ENCODE measurements at places on chromosomes 13 and 19.
A peak's percentile ranks its signal among the peaks of the same experiment; 100 is the strongest.

DNA sequence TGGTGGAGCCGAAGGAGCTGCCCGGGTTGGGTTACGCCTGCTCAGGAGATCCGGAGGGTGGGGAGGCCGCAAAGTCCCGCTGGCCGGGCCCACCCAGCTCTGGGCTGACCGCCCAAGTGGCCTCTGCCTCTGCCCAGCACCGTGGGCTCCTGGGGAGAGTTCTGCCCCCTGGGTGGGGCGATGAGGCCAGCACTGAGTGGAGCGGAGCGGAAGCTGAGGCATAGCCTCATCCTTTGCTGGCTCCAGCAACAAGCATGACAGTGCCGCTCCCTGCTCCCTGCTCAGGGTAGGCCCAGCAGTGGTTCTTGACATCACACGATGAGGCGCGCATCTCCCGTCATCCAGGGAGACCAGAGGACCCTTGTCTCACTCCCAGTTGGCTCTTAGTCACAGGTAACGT lies 22.5 kb downstream of the CCDC8 start:
- peak; percentile 46 for DNase-seq

DNA sequence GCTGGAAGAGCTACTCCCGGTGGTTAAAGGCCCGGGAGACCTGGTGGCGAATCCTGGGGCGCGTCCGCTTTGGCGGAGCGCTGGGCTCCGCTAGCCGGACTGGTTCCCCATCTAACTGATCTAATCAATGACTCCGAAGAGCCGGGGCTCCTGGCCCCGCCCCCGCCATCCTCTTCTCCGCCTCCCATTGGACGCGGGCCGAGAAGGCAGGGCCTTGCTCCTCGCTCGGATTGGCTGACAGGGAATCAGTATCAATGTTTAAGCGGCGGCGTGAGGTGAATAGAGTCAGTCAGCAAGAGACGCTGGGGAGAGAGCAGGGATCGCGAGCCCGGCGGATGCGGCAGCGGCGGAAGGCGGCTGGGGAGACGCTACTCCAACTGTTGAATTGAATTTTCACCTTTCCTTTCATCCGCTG lies 1.7 kb upstream of the PCDH17 start:
- peak; percentile 64 for DNase-seq

GRCh38 chr13:43874504-43875092 lies 4.9 kb downstream of the CCDC122 start:
- peak; percentile 45 for DNase-seq

- peak; percentile 83 for DNase-seq
Measured at GRCh38 chr13:41707194-41707821, 250.0 kb downstream of the RGCC start.

DNA sequence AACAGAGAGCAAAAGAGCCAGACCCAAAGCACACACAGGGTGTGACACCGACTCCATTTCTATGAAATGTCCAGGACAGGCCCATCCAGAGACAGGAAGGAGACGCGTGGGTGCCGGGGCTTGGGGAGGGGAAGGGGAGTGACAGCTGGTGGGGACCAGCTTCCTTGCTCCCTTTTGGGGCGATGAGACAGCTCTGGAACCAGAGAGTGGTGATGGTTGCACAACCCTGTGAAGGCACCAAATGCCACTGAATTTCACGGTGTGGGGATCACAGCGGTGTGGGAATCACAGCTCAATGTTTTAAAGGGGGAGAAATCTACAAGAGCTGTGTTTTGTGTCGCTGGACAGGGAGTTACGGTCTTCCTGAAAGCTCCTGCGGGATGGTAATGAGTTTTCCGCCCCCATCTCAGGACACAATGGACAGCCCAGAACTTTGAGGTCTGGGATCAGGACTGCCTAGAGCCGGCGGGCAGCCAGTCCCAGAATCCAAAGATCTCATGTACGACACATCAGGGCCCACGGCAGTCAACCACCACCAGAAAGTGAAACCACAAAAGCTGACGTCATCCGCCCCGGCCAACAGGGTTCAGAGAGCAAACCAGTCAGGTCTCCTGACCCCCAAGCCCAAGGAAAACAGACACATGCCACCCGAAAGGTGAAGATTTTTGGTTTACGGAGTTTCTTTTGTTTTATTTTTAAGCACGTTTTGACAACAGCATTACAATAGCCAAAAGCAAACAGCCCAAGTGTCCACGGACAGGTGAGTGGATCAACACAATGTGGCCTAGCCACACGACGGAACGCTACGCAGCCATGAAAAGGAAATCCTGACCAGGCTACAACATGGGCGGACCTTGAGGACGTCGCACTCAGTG lies 7.3 kb downstream of the SGTA start:
- peak; percentile 30 for DNase-seq

- DNase-seq: peak; percentile 16
Measured at GRCh38 chr19:13689085-13689484, 75.2 kb upstream of the MRI1 start.

DNA sequence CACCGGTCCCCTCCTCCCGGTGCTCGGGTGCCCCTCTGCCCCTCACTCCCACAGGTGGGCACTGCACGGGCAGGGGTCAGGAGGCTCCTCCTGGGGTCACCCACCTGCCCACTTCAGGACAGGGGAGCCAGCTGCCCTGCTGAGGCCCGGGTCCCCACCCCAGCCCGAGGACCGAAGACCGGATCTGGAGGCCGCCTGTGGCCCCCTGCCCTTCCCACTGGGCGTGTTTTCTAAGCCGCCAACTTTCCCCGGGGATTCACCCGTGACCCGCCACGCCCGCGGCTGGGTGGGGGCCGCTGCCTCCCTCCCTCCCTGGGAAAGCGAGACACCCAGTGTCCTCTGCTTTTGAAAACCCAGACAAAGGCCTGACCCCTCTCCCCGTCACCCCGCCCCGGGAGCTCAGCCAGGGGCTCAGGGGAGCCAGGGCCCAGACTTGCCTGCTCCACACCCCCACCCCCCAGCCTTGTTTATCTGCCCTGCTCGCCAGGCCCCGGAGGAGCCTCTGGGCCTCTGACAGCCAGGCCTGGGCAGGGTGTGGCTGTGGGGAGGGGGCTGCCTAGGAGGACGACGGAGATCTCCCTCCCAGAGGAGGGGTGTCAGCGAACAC lies 1.3 kb downstream of the PALM start:
- DNase-seq: no peak

DNA sequence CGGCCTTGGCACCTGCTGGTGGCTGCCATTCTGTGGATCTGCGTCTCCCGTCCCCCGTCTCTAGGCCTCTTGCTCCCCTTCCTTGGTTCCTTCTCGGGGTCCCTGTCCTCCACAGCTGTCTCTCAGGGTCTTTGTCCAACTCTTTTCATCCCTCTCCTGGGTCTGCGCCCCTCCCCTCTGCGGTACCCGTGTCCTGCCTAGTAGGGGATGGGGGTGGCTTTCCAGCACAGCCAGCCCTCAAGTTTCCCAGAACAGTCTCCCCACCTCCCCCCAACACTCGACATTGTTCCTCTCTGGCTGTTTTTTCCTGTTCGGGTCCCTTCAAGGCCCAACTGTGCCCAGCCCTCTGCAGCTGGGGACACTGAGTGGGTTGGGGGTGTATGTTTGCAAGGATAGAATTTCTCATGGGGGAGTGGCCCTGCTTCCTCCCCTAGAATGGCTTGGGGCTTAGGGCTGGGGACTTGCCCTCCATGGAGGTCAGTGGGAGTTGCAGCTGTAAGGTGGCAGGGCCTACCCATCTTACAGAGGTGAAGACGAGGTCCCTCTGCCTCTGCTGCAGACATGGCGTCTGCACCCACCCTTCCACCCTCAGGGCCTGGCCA lies 762 bp upstream of the ADM5 start:
- no peak for DNase-seq

DNA sequence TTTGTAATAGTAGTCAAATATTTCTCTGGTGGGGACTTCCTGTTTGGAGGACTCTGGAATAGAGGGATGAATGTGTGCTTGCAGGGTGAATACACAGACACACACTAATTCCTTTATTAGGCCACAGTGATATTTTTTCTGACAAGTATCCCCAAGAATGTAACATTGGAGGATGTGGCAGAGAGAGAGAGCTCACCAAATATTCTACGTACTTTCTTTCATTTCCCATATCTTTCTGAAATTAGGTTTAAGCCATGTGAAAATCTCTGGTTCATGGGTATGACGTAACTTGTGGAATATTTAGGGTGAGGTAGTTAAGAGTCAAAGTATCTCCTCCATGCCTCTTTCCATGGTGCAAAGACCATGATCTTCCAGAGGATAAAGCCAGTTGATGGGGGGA lies 463.4 kb downstream of the DIAPH3 start:
- peak; percentile 43 for DNase-seq

DNA sequence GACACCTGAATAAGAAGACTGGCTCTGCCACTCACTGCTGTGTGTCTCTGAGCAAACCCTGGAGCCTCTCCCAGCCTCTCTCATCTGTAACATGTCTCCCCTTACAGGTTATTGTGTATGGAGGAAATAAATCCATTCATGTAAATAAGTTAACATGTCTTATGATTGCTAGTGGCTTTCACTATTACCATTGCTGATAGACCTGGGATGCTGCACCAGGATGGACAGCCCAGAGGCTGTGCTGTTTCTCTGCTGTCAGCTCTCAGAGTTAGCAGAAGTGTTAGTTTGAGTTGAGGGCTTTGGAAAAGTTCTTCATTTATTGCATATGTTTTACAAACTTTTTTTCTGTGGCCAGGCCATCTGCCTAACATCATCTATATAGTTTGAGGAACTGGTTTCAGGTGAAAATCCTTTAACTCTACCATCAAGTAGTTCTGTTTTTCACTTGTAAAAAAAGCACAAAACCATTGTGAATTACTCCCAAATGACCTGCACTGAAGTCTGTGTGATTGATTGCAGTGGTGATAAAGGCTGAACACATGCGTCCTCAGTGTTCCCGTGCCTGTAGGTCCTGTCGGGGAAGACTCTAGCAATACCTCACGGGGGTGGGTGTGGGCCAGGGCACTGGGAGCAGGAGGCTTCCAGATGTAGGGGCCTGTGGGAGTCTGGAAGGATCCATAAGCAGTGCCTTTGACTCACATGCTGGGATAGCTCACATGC lies 24.6 kb downstream of the MPHOSPH8 start:
- peak; percentile 6 for DNase-seq

DNA sequence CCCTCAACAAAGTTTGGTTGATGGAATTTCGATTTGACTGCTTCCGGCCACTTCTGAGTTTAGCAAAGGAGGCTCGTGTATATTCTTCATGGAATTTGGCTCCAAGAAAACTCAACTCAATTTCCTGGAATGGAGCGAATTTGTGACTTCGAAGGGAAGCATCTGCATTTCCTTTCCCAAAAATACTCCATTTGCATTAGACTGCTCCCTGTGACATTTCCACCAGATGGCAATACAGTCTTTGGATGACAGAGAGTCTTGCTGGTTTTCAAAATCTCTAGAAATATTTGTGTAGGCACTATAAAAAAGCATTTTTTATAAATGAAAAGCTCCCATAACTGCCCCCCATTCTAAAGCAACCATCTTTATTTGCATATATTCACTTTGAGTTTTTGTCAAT lies 4.1 kb downstream of the C1QTNF9 start:
- DNase-seq: peak; percentile 12

DNA sequence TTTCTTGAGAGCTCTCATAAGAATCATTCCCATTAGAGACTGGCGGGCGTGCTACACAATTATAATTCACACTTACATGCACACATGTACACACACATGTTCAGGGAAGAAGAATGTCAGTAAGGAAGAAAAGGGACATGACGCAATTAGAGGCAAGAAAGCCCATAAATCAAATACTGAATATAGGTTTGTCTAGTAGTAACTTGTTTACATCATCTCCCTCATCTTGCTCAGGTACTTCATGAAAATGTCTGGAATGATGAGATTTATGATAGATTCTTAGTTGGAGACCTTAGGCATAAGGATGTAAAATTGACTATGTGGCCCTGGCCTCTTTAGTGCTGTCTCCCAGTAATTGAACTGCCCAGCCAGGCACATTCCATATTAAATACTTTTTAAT lies 628.0 kb upstream of the PCDH20 start:
- no peak for DNase-seq

GRCh38 chr19:51531349-51532315 lies at the start of gene SIGLEC6:
Gene SIGLEC6, minus strand, starts transcription at chr19:51531670. Its CDS starts 22 bp downstream, at chr19:51531648.
- DNase-seq: no peak

GRCh38 chr19:21568816-21569493 lies 63.6 kb downstream of the ZNF429 start:
- DNase-seq: peak; percentile 74

GRCh38 chr13:36912369-36912768 lies 7.7 kb downstream of the SMAD9 start:
- DNase-seq: no peak

DNA sequence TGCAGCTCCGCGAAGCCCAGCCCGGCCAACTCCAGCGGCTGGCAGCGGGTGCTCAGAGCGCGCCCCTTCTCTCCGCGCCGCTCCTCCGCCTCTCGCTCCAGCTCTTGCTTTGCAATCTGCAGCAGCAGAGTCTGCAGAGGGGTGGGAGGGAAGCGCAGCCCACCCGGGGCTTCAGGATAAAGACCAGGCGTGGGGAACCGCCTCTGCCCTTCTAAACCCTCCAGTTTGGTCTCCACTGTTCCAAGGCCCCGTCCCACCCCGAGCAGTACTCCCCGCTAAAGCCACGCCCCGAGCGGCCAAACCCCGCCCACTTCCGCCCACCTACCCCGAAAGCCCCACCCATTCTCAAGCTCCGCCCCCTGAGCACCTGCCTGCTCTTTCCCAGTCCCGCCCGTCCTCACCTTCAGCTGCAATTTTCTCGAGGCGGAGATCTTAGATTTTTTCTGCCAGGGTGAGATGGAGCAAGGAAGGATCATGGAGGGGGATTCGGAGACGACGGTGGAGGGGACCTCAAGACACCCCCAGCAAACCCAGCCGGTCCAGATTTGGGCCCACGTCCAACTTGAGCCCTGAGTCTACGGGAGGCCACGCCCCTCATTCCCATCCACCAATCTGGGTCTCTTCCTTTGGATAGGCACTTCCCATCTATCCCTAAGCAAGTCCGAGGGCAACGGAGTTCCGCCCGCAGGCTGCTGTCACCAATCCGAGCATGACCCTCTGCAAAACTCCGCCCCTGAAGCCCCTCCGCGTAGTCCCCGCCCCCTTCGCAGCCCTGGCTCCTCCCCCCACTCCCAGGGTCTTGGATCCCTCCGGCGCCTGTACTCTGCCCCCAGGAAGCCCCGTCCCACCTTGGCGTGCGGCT lies 1.1 kb downstream of the TNNI3 start:
- DNase-seq: no peak

DNA sequence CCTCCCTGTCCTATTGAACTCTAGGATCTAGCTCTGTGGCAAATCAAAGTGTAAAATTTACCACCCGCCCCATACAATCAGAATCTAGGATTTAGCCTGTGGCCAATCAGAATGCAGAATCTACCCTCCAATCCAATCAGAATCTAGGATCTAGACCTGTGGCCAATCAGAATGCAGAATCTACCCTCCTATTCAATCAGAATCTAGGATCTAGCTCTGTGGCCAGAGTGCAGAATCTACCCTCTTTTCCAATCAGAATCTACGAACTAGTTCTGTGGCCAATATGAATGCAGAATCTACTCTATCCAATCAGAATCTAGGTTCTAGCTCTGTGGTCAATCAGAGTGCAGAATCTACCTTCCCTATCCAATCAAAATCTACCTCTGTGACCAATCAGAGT lies 25.8 kb downstream of the PRKD2 start:
- DNase-seq: no peak
